ENCODE measurements at places on chromosomes 4 and X.

- DNase-seq, result no peak
Observed at GRCh38 chr4:40307627-40308497, 27.3 kb upstream of the CHRNA9 start.

DNA sequence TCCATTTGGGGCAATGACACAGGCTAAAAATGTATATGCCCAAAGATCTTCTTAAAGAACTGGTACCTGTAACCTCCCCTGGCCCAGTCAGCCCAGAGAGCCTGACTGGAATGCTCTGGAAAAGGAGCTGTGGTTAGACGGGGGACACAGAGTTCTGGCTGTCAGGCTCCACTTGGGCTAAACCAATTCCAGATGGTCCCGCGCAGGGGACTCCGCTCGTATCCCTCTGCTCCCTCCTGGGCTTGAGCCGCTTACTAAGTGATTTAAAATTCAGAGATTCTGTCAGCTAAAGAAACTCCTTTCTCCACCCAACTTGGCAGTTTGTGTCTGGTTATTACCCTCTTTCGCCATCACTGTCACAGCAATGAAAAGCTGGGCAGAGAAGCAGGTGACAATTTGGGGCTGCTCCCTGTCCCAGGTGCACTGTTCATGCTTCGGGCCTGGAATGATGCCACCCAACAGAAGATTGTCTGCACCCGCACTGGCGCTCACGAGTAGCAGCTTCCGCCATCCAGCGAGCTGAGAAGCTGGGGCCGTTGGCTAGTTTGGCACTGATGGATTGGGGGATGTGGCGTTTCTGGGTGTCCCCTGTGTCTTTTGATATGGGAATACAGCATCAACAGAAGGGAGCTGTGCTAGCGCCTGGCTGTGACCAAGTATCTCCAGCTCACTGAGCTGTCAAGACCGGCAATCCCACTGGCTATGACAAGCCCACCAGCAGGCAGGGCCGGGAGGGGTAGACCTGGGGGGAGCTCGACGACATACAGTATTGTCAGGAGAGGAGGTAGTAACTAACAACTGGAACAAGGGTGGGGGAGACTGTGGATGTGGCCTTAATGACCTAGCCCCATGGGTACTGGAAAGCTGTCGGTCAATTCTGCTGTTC is 6.7 kb upstream of the IRAK1 start:
- DNase-seq, result no peak

DNA sequence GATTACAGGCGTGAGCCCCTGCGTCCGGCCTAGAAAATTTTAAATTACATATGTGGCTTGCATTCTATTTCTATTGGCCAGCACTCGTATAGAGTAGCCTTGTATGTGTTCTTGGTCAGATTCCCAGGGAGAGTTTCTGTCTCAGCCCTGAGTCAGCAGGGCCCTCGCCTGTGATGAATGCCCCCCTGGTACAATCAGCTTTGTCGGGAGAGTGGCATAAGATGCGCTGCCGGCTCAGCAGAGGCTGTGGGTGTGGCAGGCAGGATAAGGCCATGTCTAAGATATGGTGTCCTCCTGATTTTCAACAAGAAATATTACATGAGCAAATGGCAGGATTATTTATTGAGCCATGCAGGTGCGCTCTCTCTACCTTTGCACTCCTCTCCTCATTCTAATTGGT is 1.6 kb upstream of the REELD1 start:
- DNase-seq, result no peak

GRCh38 chrX:40152741-40153344 is 55.1 kb upstream of the BCOR start:
- DNase-seq, result no peak

DNA sequence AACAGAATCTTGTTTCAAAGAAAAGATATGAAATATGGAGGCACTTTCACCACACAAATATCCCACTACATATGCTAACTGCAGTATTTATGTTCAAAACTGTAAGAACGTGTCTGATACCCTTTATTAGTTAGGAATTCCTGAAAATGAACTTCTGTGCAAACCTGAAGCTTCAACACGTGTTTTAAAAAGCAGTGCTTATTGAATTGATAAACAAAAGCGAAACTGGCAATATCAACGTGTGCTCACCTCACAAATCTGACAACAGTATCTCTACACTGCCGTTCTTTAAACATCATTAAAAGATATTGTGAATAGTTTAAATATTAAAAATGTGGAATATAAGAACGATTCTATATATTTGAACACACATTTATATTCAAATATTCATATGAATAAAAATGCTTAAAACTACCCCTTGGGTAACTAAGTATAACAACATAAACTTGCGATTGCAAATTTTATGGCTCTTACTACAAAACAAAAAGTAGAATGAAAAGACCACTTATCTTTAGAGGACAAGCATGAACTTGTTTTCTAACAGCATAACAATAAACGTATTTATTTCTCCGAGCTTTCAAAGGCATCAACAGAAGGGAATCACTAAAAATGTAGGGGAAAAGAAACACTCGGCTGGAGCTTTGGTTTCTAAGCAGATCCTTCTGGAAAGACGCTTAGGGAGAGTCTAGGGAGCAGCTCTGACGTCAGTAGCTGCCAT is at the start of gene LRP2BP:
Gene LRP2BP (minus strand): TSS at position 687 of the 718 bp plus-strand sequence. CDS start 17,738 bp downstream, outside the sequence.
- DNase-seq, result no peak

GRCh38 chr4:183515411-183515810 is 10.6 kb downstream of the ING2 start:
- DNase-seq, result no peak

DNA sequence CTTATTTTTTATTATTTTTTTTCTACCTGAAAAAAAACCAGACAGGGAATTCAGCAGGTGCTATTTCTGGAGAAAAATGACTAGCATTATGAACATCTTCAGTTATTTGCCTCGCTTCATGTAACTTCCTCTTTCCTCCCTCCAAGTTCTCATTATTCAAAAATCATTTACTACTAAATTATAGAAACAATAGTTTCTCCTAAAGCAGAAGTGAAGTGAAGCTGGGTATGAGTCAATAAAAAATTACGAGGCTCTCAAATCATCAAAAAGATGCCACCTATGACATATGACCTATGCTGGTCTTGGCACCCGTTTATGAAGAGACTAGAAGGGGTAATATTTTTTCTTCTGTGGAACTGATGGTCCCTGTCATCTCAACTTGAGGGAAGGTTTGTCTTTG is 145.0 kb upstream of the AADAT start:
- no peak for DNase-seq

DNA sequence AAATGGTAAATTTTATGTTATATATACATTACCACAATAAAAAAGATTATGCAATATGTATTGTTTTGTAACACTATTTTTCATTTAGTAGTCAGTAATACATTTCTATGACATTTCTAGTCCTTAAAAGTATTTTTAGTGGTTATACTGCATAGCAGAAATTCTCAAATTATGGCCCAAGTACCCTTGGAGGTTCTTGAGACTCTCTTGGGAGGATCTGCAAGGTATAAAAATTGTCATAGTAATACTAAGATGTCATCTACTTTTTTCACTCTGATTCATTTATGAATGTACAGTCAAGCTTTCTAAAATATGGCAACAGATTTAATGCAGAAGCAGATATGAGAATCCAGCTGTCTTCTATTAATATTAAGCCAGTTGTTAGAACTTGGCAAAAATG is 138.6 kb upstream of the NAP1L5 start:
- DNase-seq, result no peak

DNA sequence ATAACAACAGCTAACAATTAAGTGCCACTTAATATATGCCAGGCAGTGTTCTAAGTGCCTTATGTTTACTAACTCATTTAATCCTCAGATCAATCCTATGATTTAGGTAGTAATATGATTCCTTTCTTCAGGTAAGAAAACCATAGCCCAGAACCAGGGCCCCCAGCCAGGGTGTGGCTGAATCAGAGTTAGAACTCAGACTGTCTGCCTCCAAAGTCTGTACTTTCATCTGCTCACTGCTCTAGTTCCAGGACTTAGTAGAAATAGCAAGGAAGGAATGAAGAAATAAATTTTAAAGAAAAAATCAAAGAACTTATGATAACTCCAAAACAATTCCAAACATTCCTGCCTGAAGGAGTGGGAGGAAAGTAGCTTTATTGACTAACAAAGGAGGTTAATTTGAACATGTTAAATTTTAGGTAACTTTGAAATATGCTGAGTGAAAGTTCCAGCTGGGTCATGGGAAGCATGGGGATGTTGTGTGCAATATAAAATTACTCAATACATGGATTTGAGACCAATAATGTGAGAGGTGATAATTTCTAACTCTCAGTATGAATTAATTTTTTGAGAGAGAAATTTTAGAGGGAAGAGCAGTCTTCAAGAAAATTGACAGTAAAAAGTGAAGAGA is 8.8 kb upstream of the ADH1C start:
- no peak for DNase-seq

DNA sequence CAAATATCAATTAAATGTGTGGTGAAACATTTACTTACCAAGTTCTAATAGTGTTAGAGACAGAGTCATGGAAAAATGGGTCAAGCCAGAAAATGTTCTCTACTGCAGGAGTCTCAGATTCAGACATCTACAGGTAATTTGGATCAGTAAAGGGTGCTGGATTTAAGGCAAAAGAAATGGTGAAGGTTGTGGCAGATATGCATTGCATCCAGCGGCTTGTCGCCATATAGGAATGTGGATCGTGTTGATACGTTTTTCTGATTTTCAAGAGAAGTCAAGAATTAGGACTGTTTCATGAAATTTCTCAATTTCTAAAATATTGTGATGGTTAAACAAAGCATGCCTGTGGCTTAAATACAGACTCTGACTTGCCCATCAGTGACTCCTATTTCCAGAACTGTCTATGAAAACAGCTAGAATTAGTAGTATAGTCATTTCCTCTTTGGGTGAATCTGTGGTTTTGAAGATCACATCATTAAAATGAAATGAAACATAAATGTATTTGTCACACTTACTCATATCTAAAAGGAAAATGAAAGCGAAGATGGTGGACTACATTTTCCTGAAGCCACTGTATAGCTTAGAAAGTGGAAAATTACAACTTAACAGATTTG is 110.1 kb upstream of the VEGFC start:
- DNase-seq, result no peak

DNA sequence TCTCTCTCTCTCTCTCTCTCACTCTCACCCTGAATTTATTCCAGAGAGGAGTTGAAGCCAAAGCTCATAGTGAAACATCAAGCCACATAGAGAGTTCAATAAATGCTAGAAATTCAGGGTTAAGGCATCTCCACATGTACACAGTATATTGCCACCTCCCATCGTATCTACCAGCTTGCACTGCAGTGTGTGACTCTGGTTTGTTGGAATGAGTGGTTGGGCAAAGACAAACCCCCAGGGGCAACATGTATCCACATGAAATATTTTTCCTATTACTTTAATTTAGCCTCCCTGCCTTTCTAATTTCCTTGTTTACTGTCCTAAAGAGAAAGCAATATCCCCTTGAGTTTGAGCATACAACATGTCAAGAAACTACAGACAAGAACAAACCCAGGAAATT is 247.3 kb downstream of the SPATA18 start:
- DNase-seq, result no peak

DNA sequence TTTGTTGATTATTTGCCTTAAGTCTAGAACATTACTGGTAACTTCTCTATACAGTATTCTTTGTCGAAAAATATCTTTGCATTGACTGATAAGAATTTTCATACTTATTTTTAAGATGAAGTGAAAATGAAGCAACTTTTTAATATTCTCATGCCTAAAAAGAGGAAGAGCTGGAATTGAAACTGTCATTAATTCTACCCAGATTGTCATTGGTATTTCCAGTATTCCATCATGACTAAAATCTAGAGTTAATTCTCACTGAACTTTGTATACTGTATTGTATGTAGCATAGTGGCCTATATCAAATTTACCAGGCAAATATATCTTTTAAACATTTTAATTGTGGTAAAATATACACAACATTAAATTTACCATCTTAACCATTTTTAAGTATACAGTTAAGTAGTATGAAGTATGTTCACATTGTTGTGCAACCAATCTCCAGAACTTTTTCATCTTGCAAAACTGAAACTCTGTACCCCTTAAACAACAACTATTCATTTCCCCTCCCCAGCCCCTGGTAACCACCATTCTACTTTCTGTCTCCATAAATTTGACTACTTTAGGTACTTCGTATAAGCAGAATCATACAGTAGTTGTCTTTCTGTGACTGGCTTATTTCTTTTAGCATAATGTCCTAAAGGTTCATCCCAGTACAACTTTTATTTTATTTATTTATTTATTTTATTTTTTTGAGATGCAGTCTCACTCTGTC is 24.3 kb upstream of the ZNF41 start:
- no peak for DNase-seq

DNA sequence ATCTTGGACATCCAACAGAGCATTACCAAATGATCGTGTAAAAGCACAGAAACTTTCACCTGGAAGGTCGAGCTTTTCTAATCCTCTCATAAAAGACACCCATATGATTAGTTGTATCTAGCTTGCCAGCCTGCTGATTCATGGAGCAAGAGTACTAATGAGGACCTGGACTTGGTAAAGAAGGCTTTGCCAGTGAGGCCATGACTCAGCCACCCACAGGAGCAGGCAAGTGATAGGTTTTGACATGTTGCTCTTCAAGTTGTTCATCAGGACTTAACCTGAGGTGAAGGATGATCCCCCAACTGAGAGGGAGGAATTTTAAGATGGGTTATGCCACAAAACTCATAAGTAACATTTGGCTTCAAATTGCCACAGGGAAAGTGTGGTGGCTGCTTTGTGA is 24.7 kb upstream of the EPGN start:
- DNase-seq, result no peak

- DNase-seq, result no peak
Observed at GRCh38 chr4:60216752-60217151, 983.4 kb upstream of the ADGRL3 start.

GRCh38 chr4:82043081-82043808 is 330.5 kb downstream of the HNRNPD start:
- no peak for DNase-seq

DNA sequence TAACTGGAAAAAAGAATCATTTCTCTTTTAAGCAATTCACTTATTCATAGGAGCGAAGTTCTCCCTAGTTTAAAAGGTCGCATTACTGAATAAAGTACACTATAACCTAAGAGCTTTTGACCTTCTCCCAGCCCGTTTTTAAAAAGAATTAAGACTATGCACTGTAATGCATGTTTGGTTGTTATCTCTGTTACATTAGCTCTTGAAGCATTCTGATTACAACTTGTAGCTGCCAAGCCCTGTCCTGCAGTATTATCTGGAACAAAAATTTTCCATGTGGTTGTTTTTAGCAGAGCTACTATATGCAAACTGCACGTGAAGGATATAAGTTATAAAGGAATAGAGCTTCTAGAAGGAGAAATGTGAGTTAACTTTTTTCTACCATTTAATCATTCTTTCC is 8.1 kb downstream of the GAB1 start:
- DNase-seq, result no peak

All from GM12892 (cell line).